Stimulated activated CD8-positive, alpha-beta memory T cell treated with anti-CD3 and anti-CD28 coated beads, Interleukin-4, amount 100 ng/mL, for 1 hour (primary cell): ENCODE measurements at places on chromosomes 1 and 21.

- no peak for DNase-seq
Observed at GRCh38 chr1:228161362-228161761, 4.2 kb upstream of the IBA57 start.

- DNase-seq: no peak
Observed at GRCh38 chr21:18476639-18477038, 73.1 kb upstream of the TMPRSS15 start.

DNA sequence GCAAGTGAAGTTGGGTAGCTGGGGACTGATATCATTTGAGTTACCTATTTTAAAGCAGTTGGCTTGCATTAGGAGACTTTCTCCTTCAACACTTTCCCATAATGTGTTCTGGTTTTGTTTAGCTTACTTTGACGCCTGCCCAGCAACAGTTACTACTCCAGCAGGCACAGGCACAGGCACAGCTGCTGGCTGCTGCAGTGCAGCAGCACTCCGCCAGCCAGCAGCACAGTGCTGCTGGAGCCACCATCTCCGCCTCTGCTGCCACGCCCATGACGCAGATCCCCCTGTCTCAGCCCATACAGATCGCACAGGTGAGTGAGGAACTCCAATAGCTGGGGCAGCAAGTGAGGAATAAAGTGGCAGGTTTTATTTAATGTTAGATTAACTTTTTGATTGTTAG is 144.3 kb downstream of the CD247 start:
- DNase-seq: no peak

DNA sequence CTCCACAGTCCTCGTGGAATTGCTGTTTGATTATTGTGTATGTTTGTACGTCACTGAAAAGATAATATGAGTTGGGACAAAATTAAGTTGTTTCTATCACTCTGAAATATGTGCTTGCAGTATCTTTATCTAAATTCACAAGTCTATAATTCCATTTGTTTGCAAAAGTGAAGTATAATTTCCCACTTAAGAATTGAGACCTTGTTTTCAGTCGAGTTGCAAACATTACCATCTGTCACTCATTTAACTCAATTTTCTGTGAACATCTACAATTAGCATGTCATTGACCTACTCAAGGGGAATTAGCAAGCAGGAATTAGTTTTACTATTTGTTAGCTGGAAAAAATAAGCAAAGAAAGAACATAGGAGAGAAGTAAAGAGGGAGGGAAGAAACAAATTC is 195.8 kb downstream of the TPR start:
- DNase-seq: no peak

- DNase-seq: no peak
Observed at GRCh38 chr1:43427941-43428340, 25.8 kb downstream of the HYI start.

DNA sequence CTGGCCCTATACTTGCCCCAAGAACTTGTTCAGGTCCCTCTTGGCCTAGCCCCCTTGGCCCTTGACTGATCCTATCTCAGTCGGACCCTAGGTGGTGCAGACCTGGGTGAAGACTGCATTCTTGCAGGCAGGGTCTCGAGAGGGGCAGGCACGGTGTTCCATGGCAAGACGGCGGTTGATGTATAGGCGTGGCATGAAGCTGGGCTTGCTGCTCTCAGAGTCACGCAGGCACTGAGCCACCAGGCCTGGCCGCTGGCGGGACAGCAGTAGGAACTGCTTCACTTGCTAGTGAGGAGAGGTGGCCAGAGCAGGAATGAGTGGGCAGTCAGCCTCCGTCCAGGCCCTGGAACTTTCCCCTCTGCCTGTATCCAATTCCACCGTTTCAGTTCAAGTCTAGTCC is 3.8 kb downstream of the HECTD3 start:
- DNase-seq: no peak

- no peak for DNase-seq
Observed at GRCh38 chr1:17195731-17196130, 9.2 kb upstream of the PADI1 start.

GRCh38 chr1:3457910-3458883 is 3.7 kb downstream of the ARHGEF16 start:
- DNase-seq: no peak

GRCh38 chr1:22870201-22870871 is 102.3 kb downstream of the LACTBL1 start:
- DNase-seq: no peak

DNA sequence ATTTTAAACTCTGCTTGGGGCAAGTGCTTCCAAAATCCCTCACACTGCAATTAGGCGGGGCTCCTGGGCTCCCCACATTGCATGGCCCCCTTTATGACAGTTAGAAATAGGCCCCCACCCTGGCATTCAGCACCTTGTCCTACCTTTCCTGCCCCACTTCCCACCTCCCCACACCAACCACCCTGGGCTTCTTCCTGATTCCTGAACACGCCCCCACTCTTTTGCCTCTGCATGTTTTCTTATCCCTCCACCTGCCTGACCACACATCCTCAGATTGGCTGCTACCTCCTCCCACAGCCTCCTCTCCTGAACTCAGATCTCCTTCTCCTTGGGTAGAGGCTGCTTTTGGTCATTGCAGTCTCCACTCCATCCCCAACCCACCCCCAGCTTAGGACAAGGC is 1.5 kb downstream of the MOB3C start:
- no peak for DNase-seq

- DNase-seq: no peak
Observed at GRCh38 chr1:11918799-11919519, 7.3 kb downstream of the KIAA2013 start.

- no peak for DNase-seq
Observed at GRCh38 chr1:66176832-66177231, 357.1 kb upstream of the SGIP1 start.
